Epithelial cell of proximal tubule (primary cell): ENCODE measurements at places on chromosomes 16 and 17.

DNA sequence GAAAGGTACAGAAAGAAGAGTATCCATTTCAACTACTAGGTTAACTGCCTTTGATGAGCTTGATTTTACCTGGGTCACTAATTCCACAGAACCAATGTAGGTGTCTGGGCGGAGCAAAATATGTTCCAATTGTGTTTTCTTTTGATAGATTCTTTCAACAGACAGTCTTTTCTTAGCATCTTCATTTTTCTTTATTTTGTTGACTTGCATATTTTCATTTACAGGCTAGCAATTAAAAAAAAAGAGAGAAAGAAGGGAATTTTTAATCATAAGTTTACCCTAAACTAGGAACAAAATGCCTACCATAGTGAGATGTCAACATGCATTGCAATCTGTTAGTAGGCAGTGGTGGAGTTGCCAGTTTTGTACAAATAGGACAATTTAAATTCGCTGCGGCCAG is 1.0 kb downstream of the TOP2A start:
- no peak for DNase-seq

- no peak for DNase-seq
Measured at GRCh38 chr17:29567554-29568330, 759 bp upstream of the TP53I13 start.

DNA sequence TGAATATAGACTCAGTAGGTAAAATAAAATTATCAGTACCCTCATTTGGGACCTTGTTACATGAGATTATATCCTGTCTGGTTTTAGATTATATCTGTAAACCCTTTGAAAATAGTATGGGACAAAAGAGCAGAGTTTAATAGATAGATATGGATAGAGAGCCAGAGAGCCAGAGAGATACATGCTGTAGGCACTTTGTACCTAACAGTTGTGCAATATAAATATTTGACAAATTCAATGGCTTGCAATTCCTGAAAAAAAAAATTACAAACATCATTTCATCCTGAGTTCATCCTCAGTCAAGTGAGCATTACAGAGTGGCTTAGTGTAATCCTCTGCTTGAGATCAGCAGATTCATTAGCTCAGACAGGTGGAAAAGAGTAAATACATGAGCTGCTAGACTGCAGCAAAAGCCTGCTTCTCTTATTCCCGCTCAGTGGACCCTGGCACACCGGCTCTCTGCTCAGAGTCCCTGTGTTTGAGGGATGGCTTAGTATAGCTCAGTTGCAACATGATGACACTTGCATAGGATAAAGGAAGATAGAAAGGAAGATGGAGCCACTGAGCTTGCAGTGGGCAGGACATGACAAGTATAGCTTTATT is 931.6 kb upstream of the GOT2 start:
- DNase-seq, result no peak

DNA sequence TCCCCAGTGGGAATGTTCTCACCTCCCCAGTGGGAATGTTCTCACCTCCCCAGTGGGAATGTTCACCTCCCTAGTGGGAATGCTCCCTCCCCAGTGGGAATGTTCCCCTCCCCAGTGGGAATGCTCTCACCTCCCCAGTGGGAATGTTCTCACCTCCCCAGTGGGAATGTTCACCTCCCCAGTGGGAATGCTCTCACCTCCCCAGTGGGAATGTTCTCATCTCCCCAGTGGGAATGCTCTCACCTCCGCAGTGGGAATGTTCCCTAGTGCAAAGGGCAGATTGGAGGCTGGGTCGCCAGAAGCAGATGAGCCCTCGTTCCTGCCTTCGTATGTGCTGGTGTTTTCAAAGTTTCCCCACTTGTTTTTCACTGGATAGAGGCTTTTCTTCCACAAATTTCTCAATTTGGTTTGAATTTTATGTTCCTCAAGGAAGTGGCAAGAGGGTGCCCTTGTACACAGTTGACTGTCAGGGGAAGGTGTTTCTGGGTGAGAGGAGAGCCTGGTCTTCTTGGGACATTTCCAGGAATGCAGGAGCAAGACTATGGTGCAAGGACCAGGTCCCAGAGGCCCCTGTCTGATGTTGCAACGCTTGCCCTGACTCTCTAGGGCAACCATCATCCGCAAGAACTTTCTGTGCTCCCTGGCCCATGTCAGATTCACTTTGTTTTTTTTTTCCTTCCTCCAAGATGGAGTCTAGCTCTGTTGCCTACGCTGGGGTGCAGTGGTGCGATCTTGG is 34.0 kb downstream of the TRARG1 start:
- no peak for DNase-seq

DNA sequence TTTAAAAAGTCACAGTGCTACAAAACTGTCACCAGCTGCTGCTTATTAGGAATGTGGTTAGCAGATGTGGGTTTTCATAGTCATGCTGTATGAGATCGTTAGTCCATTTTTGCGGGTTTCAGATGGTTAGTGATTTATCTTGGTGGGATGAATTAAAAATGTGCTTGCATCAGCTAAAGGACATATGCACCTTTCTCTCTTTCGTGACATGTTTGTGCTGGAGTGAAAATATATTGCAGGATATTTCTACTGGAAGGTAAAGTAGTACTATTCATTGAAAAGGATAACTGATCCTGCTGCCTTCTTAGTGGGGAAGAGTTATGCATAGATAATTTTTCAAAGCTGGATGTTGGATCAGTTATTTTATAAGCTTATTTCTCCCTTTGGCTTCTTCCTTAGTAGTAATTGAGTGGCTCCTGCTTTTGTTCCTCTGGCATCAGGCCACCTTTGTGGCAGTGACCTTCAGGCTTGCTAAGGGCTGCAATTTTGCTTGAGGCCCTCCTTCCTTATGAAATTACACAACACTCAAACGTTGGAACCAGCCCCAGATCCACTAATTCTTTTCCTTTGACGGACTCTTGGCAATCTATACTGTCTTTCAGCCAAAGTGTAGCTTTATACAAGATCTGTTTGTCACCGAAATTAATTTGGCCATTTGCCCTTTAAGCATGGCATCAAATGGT is 7.5 kb upstream of the SNTB2 start:
- no peak for DNase-seq

DNA sequence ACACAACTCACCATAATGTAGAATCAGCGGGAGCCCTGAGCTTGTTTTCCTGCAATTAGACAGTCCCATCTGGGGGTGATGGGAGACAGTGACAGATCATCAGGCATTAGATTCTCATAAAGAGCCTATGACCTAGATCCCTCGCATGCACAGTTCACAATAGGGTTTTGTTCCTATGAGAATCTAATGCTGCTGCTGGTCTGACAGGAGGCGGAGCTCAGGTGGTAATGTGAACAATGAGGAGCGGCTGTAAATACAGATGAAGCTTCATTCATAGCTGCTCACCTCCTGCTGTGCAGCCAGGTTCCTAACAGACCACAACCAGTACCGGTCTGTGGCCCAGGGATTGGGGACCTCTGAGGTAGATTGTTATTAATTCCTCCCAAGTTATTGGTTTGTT is 2.9 kb upstream of the DOK4 start:
- DNase-seq, result no peak

DNA sequence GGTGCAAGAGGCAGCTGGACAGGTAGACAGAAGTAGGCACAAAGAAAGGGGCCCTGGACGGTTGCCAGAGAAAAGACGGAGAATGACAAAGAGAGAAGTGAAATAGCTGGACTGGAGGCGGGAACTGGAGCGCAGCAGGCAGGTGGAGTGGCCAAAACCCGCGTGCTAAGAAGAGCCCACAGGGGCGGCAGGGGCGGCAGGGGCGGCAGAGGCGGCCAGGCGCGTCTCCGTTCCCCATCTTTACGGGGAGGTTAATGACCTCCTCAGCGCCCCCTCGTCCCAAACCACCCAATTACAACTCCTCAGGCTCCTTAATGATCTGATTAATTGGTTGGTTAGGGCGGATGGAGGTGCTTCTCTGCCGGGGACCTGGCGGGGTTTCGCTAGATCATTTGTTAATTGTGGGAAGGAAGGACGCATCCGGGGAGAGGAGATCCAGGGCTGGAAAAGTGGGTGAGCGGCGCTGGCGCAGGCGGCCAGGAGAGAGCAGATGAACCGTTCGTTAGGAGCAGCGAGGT is 15.4 kb upstream of the HOXB9 start:
- no peak for DNase-seq

- DNase-seq, result no peak
Measured at GRCh38 chr17:29151567-29151966, 28.6 kb downstream of the MYO18A start.

GRCh38 chr16:30075503-30076275 is at the start of gene PPP4C:
Gene PPP4C (plus strand): TSS chr16:30075994. CDS start chr16:30076378, 384 bp downstream.
- DNase-seq, result no peak

- no peak for DNase-seq
Measured at GRCh38 chr17:81132197-81132540, 33.1 kb upstream of the PVALEF start.

- DNase-seq, result no peak
Measured at GRCh38 chr17:71163121-71163812, 957.6 kb upstream of the SOX9 start.

GRCh38 chr16:31110106-31111034 is 2.2 kb downstream of the BCKDK start:
- DNase-seq, result no peak

DNA sequence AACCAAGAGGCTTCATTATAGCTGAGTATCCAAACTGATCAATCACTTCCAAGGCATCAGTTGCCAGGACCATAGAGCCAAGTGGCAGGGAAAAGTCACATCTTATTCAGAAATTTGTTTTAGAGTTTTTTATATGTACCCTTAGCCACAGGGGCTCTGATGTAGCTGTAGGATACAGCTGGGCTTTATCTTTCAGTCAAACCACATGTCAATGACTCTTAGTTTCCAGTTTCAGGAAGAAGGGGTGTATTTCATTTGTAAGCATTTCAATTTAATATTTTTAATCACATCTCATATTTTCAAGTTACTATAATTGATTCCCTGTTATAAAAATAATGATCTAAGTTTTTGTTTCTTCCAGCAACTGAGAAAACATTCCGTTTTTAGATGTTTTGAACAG is 2.9 kb upstream of the FLCN start:
- no peak for DNase-seq

- no peak for DNase-seq
Measured at GRCh38 chr16:78916928-78917545, 683.5 kb downstream of the MAF start.

DNA sequence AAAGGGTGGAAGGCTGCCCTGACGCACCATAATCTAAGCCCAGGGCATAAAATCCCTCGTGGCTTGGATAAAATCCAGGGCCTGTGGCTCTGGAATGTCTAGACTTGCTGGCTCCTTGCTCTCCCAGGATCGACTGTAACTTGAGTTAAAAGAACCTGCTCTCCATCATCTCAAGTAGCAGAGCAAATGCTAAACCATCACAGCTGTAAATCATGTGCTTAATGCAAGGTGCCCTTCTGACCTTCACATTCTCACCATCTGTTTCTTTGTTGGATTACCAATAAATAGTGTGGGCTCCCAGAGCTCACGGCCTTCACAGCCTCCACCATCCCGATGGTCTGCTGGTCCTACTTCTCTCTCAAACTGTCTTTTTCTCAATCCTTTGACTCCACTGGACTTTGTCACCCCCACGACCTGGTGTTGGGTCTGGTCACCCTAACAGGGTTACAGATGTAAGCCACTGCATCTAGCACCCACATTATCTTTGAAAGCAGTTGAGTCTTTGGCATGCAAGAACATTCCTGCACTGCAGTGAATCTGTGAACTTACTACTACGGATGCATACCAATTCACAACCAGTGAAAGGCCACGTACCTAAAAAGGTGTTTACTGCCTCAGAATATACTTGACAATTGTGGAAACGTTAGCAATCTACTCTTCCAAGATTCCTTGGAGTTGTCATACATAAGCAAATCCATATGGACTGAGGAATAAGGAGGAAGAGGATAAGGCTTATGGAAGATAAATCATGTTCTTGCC is 15.3 kb downstream of the RSL1D1 start:
- DNase-seq, result no peak

- DNase-seq, result no peak
Measured at GRCh38 chr16:74739275-74739674, 35.3 kb downstream of the FA2H start.

- DNase-seq, result no peak
Measured at GRCh38 chr17:21357696-21358656, 18.2 kb upstream of the KCNJ12 start.

DNA sequence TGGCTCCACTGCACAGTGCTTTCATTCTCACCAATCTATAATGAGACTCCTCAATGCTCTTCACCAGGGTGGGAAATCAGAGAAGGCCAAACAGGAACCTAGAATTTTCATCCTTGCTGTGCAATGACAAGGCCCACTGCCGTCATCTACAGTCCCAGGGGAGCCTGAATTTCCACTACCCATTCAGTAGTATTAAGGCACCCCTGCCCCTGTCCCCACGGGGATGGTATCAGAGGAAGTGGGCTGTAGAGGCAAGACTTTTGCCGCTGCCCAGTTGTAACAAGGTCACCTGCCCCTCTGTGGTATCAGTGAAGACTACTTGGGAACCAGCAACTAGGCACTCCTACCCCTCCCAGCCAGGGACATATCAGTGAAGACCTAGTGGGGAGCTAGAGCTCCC is 104.5 kb downstream of the C16orf78 start:
- no peak for DNase-seq

GRCh38 chr17:48611213-48611612 is 396 bp upstream of the HOXB7 start:
- no peak for DNase-seq

DNA sequence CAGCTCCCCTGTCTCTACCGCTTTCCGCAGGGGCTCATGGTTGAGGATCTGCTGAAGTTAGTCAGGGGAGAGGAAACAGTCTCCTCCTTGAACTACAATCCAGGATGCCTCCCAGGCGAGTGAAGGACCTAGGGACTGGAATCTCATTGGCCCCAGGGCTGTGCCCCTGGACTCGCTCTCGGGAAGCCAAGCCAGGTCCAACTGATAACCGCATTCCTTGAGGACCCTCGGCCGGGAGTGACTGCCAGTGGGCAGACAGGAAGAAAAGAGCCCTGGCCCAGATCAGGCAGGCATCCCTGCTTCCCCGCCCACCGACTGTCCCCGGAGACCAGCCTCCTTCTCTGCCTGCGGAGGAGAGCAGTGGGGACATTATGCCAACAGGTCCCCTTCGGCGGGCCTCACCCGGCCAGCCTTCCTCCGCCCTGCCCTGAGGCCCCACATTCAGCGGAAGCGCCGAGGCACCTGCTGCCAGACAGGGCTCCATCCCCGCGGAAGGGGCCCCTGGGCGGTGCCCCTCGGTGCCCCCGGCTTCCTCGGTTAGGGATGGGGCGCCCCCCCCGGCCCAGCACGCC is 776 bp downstream of the LRRC75A start:
- DNase-seq, result no peak
